AML-193 (cell line): ENCODE measurements at places on chromosomes 4 and X.

GRCh38 chrX:142831961-142832530, 193.7 kb upstream of the SPANXN4 start:
- no peak for DNase-seq

DNA sequence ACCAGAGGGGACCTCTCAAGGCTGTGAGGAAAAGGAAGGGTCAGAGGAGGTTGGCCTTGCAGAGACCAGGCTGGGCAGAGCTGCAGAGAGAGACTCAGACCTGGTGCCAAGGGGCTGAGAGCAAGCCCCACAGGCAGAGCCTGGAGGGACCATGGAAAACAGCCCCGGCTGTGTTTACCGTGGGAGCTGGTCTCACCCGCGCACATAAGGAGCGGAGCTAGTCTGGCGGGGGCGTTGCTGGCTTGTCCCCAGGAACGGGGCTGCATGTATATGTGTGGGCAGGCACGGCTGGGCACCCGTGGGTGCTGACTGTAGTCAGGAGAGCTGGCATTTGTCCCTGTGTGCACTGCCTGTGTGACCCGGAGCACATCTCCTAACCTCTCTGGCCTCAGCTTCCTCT, 45.7 kb downstream of the C4orf50 start:
- no peak for DNase-seq

DNA sequence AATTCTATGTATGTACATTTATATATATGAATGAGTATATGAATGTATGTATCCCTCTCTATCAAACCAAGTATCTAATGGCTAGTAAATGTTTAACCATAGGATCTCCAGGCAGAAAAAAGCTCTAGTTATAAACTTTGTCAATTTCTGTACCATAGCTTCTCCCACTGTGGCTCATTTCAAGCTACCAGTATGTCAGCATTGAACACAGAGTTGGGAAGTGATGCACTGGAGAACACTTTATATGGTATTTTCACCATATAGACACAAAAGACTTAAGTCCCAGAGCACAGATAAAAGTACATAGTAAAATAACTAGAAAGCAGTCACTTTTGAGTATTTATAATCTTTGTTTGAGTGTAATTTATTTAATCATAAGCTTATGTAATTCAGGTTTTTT, 53.9 kb upstream of the ATP8A1 start:
- no peak for DNase-seq

- DNase-seq, result no peak
These were observed 99.8 kb downstream of the PTCHD1 start for GRCh38 chrX:23434356-23434884.

DNA sequence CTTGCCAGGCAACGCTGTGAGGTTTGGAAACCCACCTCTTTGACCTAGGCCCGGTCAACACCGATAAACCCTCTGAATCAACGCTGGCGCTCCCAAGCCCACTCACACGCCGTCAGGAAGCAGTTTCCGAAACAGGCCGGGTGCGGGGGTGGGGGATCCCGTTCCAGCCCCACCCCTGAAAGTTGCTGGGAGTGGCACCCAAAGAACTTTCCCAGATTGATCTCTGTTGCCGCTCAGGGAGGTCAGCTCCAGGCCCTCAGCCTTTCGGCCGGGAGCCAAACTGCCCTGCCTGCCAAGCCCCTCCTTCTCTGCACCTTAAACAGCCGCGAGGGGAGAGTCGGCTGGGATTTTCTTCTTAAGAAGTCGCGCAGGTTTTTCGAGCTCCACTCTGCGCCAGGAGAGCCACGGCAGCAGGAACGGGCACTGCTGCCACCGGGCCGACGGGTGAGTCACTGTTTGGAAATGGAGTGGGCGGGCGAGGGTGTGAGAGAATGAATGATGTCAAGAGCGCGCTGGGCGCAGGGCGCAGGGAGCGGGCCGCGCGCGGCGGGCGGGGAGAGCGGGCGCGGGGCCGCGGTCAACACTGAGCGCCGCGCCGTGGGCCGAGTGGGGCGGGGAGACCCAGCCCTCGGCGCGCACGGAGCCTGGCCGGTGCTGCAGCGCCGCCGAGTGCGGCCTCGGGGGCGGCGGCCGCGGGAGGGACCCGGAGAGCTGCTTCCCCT, at the start of gene SGMS2:
SGMS2 (plus strand) TSS at position 583 of the 722 bp plus-strand sequence. CDS start 70,622 bp downstream, outside the sequence.
- DNase-seq, result peak; percentile 41

- no peak for DNase-seq
These were observed 66.5 kb downstream of the CLCN4 start for GRCh38 chrX:10223276-10223675.

DNA sequence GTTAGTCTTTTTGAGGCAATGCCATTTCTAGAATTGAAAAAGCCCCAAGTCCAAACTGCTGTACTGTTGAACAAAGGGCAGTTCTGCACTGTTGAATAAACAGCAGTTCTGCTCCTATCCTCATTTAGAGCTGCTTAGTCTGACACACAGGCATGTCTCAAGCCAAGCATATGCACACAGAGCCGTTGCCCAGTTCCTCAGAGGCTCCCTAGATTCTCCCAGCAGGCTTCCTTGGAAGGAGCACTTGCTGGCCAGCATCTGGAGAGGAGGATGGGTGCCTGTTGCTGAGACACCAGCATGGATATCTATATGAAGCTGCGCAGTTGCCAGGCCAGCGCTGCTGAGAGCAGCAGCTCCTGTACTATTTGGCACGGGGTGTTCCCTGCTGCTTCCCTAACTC, 138.3 kb upstream of the USP38 start:
- DNase-seq, result no peak

- DNase-seq, result no peak
These were observed 110.9 kb downstream of the HDAC8 start for GRCh38 chrX:72461766-72462165.

GRCh38 chr4:3529363-3529762, 2.9 kb downstream of the LRPAP1 start:
- DNase-seq, result peak; percentile 94

DNA sequence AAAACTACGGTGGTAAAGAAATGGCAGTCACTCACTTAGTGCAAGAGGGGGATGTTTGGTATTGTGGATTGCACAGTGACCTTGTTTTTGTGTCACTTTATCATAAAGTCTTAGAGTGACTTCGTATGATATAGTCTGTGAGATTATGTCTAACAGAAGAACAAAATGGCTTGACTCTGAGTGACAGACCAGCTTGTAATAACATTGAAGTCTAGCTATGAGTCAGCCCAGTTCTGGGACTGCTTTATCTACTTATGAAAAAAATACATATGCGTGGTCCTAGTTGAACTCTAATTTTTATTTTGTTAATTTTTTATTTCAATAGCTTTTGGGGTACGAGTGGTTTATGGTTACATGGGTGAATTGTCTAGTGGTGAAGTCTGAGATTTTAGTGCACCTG, 20.0 kb downstream of the DCLK2 start:
- DNase-seq, result no peak

DNA sequence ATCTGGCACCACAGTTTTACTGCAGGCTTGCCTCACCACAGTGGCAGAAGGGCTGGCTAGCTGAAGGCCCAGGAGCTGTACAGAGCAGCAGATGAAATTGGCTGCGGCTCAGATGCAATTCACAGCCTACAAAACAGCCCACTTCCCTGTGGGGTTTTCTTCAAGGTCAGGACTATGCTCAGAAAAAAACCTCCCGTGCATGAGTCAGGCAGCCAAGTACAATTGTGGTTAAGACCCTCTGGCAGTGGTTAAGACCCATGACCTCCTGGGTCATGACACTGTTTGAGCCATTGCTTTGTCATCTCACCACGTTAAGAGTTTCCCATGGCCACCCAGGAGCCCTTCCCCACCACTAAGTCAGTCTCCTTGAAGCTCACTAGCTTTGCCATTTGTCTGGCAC, 276.3 kb downstream of the HNRNPD start:
- no peak for DNase-seq

DNA sequence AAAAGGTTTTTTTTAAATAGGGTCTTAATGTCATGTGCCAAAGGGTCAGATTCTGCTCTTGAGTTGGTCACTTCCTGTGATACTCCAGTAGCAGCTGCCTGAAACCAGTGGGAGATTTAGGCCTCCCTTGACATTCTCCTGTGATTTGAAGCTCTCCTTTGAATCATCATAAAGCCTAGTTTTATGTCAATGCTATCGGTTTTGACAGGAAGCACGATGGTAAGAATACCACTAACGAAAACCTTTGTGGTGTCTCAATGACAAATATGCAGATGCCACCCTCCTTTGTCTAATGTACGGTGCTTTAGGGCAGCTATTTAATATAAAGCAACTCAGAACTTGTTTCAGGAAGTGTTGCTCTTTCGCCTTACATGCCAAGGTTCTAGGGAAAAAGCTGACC, 44.2 kb downstream of the CCNI start:
- DNase-seq, result no peak

DNA sequence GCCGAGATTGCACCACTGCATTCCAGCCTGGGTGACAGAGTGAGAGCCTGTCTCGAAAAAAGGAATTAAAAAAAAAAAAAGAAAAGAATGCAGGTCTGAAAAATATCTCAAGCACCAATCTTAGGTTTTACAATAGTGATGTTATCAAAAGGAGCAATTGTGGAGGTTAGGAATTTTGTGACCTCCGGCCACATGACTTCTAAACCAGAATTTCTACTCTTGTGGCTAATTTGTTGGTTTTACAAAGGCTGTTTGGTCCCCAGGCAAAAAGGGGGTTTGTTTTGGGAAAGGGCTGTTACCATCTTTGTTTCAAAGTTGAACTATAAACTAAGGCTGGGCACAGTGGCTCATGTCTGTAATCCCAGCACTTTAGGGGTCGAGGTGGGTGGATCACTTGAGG, 15.4 kb upstream of the ZNF41 start:
- no peak for DNase-seq

DNA sequence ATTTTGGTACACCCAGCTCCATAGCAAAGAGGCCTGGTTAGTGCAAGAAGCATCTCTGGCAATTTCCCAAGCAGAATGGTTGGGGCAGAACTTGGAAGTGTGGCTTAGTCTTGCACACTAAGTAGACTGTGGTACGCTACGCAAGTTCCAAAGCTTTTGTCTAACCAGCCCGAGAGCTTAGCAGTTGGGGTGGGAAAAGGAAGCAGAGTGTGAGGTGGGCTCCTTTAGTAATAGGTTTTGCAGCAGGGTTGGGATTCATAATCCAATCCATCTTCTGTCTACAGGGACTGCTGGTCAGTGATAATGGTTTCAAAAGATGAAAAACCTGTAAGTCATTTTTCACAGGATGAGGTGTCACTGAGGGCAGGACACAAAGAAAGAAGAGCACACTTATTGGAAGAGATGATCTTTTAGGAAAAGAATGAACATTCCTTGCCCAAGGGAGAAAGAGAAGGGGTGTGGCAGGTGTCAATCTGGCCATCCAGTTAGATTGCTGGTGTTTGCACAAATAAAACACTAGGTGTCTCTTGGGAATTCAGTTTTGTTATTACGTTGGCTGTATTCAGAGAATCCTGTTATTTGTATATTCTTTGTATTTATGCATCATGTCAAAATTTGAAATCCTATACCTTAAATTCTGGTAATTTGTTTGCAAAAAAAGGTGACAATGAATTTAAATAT, 244.3 kb downstream of the GPAT3 start:
- DNase-seq, result no peak

DNA sequence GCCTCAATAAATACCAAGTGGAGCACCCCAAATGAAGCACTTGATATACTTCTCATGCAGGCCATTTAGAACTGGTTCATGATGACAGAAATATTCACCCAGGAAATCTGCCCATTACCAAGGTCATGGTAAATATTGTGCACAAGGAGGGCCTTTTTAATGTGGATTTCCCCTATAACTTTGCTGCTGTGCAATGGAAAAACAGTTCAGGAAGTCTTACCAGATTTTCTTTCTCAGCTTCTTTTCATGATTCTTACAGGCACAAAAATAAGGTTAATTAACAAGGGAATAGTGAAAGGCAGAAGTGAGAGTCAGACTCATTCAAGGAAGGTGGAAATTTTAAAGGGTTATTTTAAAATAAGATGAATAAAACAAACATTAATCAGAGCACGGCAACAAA, 904.3 kb upstream of the GRIA3 start:
- DNase-seq, result no peak

DNA sequence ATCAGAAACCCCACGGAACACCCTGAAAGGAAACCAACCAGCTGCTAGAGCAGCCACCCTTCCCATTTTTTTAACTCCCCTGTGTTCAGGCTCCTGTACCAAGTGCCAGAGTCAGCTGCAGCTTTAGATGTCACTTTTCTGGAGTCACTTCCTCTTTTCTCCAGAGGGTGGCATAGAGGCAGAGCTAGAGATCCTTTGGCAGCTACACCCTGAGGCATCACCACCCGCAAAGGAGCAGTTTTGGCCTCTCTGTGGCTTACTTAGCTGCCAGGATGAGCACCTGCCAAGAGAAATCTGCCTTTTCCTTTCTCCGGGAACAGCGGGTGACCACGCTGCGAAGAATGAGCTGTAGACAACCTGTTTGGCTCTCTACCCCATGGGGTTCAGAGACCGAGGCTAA, 58.0 kb upstream of the CHRDL1 start:
- peak; percentile 31 for DNase-seq

DNA sequence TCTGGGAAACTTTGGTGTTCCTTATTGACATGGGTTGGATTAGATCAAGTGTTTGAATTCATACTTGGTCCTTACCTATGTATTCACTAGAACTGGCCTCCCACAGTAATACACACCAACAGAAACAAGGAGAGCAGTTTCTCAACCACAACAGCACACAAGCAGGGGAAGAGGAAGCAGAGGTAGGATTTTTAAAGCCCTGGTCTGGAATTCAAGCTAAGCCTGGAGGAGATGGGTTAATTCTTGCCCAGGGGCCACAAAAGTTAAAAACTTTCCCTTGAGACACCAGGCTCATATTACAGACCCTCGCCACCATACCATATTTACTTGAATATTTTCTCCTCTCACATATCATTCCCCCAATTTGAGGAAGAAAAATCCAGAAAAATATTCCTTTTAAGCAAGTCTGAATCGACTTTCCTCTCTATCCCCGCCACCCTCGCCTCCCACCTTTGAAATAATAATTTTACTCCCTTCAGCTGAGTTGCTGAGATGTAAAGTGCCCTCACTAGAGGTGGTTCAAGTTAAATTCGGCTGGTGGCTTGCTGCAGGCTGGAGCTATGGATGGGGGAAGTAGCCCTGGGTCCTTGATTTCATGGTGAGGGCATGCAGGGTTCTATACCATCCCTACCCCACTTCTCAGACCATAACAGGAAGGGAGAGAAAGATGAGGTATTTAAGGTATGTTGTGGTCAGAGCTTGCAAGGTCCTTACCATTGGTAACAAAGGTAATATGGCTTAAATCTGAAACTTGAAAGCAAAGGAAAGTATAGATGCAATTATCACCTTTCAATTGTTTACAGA, 440.2 kb downstream of the INPP4B start:
- DNase-seq, result peak; percentile 73

DNA sequence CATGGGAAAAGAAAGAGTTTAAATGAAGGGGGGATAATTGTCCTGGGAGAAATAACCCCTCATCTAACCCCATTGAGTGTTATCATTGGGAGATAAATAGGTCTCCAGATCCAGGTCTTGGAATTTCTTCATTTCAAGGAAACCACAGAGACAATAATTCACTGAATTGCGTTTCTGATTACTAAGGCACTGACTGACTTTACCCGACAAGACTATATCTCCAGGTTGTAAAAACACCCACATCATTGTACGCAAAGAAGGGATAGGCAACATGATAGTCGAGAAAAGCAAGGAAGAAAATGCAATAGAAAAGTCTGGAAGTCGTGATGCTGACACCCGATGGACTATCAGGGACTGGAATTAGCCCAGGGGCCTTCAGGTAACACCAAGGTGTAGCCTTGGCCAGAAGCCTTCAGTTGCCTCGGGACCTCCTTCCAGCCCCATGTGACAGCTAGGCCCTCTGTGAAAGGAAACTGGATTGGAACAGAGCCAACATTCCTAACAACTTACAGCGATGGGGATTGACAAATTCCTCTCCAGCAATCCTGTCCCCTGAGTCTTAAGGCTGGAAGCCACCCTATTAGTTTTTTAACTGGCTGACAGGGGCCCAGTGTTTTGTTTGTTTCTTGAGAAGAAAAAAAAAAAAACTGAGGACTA, 46.5 kb upstream of the RAB9B start:
- DNase-seq, result no peak

GRCh38 chr4:109959195-109959594, 46.5 kb downstream of the EGF start:
- DNase-seq, result no peak
